ENCODE measurements at places on chromosomes 2 and 18.

DNA sequence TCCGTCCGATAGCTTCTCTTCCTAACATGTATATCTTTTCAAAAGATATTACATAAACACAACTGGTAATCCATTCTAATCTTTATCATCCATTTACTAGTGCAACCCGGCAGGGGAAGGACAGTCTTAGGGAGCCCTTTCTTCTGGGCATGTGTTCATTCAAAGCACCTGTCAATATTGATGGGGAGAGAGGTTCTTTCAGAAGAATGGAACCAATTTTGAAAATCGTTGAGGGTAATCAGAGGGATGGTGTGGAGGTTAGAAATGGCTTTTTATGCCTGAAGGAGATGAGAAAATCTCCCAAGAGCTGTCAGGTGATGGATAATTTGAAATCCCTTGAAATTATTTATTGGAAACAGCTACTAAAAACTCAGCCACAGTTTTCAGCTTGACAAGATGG lies 561.9 kb upstream of the DCC start:
- no peak for DNase-seq

DNA sequence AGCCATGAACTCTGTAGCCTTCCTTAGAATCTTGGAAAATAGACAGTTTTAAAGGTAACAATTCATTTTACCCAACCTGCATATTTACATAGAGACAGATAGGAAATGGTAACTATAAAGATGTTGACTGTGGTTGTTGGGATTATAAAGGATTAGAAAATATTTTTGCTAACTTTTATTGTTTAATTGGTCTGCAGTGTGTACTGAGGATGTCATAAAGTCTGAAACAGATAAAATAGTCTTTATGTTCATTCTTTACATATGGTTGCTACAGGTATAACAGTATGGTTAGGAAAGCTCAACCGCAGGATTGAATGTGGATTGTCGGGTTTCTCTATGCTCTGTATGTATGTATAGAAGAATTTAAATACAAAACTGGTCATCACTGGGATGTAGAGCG lies 7.3 kb upstream of the DTNA start:
- no peak for DNase-seq

DNA sequence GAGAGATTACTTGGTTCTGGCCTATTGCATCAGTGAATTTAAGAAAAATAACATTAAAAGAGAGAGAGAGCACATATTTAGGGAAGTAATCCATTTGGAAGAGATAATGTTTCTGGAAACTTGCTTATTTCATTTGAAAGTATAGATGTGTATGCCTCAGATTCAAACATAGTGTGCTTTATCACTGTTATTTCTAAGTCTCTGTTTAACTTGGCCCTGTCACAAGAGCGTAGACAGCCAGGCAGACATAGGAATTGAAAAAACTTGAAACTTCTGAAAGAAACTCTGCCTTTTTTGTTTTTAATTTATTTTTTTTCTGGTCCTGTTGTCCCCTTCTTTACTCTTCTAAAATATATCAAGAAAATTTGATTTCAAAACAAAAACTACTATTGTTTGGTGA lies 849.1 kb downstream of the CNTNAP5 start:
- DNase-seq, result no peak

DNA sequence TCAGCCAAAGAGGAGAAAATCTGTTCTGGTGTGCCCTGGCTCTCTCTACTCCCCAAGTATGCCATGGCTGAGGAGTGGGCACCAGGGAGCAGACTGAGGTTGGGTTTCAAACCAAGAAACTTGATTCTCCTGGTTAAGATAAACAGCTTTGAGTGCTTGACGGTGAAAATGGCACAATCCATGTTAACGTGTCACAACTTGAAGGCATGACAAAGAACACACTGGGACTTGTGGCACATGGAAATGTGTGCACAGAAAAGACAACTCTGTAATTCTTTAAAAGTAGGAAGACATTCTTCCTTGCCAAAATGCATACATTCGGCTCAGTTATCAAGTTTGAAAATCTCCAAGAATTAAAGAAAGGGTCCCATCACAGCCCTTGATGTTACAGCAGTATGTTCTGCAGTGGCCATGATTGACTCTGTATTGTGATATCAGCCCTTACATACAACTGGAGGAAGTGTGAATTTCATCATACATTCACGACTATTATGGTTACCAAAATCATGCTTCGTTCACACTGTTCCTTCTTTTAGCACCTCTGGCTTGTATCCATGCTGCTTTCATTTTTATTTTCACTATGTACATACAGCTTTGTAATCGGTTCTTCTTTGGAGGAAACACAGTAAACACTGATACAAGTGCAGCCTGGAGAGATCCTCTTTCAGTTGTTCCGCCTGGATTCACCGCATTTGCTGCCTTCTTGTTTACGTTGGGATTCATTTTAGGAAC lies 15.6 kb upstream of the ACTG2 start:
- no peak for DNase-seq

- DNase-seq, result no peak
Observed at GRCh38 chr2:111182121-111182520, 61.4 kb downstream of the BCL2L11 start.

DNA sequence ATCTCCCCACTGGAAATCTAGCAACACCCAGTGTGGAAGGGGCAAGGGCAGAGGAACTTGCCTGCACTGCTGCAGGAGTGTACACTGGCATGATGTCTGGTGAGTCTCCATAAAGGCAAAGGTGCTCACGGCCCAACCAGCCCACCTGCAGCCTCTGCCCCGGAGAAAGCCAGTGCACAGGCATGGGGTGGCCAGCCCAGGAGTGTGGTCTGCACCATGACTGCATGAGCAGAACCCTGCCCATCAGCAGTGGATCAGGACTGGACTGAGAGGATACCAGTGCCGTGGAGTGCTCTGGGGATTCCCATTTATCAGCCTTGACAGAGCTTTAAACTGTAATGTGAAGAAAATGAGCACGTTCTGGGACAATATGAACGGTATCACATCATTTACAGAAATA lies 342.6 kb upstream of the HS6ST1 start:
- no peak for DNase-seq

DNA sequence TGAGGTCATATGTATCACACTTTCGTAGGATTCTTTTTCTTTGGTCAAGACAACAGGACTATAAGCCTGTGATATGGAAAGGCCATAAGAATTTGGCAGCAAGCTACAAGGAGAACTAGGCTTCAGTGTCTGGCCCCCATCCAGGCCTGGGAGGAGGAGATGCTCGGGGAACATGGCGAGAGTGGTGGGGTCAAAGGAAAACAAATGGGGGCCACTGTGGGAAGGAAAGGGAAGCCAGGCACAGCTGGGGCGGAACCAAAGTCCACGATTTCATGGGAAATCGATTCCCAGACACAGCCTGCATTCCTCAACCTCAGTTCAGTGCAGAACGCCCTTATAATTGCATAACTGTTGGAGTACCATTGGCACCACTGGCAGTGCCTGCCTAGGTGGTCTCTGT lies 58.2 kb downstream of the MBP start:
- no peak for DNase-seq

DNA sequence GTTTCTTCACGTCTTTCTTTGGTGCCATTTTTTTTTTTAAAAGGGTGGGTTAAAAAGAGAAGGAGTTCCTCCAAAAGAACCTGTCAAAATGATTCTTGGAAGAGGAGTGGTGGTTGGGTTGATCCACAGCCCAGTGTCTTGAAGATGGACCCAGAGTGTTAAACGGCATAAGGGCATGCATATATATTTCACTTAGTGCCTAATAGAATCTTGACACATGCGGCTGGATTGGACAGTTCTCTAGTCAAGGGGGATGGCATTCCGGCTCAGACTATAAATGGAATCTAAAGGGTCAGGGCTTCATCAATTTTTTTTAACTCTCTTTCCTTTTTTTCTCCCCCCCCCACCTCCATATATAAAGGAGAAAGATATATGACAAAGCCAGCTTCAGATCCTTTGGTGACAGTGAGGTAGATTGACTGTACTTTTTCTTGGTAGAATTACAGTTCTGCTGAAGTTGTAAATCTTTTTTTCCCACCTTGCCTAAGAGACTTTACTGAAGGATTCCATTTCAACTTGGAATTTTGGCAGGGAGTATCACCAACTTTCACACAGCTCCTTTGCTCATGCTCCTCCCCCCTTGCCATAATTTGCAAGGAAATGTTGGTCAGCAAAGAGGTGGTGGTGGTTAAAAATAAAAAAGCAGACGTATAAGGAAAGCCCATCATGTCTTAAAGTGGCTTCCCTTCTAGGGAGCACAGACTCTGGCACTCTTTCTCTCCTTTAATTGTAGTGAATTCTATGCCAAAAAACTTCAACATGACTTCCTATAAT lies at the start of gene MYL1:
Gene MYL1, minus strand, starts transcription at position 160 of the 774 bp plus-strand sequence. Its CDS starts 132 bp downstream, at position 28.
- no peak for DNase-seq

DNA sequence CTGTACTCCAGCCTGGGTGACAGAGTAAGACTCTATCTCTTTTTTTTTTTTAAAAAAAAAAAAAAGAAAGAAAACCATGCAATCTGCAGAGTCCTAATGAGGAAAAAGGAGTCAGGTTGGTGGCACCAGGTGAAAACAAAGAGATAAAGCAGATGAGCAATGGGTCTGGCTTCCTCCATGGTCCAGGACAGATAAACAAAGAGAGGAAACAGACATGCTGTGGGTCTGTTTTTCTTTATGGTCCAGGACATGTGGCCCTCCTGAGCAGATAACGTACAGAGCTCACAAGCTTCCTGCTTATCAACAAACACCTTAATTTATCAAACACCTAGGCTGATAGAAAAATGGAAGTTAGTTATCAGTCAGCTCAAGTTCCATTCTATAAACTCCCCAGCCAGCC lies 24.4 kb upstream of the TUBB6 start:
- DNase-seq, result no peak

DNA sequence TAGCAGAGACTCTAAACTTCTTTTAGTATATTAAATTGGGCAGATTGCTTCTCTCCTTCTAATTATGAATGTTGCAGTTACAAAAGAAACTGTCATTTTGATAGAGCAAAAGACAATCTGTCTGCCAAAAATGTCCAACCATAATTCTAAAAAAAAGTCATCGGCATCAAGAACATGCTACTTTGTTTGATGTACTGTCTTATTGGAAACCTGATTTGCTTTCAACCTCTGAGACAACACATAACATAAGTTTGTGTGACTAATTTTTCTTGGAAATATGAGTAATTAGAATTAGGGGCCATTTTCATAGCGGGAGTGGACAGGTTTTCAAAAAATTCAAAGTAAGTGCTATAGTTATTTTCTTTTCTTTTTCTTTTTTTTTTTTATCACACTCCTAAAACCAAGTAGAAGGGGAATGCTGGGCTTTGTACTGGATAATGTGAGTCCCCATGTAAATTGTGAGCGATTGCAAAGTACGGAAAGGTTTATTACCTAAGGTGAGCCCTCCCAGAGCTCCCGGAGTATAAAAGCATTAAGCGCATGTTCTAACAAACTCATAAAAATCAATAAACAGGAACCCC lies 59.1 kb downstream of the ZEB2 start:
- DNase-seq, result no peak

DNA sequence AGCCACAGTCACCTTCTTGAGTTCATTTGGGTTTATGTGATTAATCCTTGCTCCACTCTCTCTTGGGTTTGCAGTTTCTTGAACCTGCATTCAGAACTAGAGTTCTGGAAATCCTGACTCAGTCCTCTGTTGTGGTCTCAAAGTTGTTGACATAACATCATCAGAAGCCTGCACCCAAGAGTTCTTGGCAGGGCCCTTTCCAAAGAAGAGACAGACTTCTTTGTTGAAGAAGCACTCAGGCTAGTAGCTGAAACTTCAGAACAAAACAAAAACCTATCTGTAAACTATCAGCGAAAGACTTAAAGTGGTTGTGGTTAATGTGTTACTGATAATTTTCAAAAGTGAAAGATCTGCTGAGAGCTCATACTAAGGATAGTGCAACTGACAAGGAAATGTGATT lies 120.8 kb downstream of the FAM168B start:
- DNase-seq, result no peak

GRCh38 chr2:190759749-190760213 lies 110.9 kb downstream of the NAB1 start:
- no peak for DNase-seq

DNA sequence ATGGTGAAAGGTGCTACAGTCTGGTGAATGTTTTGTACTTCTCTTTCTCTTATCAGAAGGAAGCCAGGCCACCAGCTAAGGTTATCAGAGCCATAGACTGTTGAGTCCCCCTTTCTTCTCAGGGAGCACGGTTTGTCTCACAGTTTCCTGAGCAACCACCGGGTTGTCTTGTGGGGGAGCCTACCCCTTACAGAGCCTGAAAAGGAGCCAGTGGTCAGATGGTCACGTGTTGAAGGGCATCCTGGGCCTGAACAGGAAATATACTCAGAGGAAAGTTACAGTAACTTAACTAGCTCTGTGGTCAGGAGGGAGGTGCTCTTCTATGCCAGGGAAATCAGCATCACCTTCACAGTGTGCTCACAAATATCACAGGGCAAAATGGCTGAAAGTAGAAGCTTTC lies 11.6 kb downstream of the CD28 start:
- no peak for DNase-seq

DNA sequence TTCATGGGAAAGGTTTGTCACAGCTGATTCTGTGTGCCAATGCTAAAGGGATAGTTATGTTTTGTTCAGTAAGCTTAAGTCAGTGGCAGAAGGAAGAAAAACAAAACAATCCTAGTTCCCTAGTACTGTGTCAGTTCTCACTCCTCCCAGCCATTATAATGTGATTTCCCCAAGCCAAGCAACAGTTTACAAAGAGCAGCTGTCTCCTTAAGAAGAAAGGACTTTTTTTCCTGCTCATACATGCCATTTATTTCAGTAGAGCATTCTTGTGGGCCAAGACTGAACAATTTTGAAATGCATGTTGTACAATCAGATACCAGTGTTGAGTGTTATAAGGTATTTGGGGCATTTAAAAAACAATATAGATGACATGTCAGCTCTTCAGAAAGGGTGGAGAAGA lies 52.1 kb downstream of the NEMP2 start:
- DNase-seq, result no peak

- DNase-seq, result no peak
Observed at GRCh38 chr2:162063899-162064298, 10.1 kb downstream of the DPP4 start.

Measured in gastrocnemius medialis (tissue), 4 donors.